ENCODE measurements at places on chromosomes 12 and 14. TPM values are rescaled to one million over a fixed set of nuclear protein-coding genes. Genes with fewer than 3 reads are reported as not detected.

CCDC198 gene
- total RNA-seq = not detected

KRT83 gene
- not detected for total RNA-seq

CREBL2 gene
- 19.4 TPM for total RNA-seq

CLEC6A gene
- not detected for total RNA-seq

FRS2 gene
- 37.7 TPM for total RNA-seq

SDR9C7 gene
- not detected for total RNA-seq

VDR gene
- total RNA-seq = 13.1 TPM

IL26 gene
- total RNA-seq = not detected

EMP1 gene
- total RNA-seq = 588 TPM

PEBP1 gene
- total RNA-seq = 312 TPM

POTEG gene
- not detected for total RNA-seq

HSPA2 gene
- 22.9 TPM for total RNA-seq

MYF6 gene
- total RNA-seq = not detected

SEL1L gene
- 37.3 TPM for total RNA-seq

GSC gene
- total RNA-seq = not detected

TCL1B gene
- total RNA-seq = not detected

CFAP54 gene
- total RNA-seq = not detected

SRRM4 gene
- not detected for total RNA-seq

MDGA2 gene
- total RNA-seq = not detected
